Ureter (tissue), 1 donor: ENCODE measurements at places on chromosomes 3 and 15. TPM values are rescaled to one million over a fixed set of nuclear protein-coding genes. Genes with fewer than 3 reads are reported as not detected.

The SLITRK3 gene
- 1.2 TPM for total RNA-seq

The TIMP4 gene
- 16.5 TPM for total RNA-seq

The ELP6 gene
- 25.8 TPM for total RNA-seq

The COL6A6 gene
- 0.34 TPM for total RNA-seq

The PPP1R14D gene
- not detected for total RNA-seq

The SLC2A2 gene
- not detected for total RNA-seq

The AADACL2 gene
- not detected for total RNA-seq

The GABRR3 gene
- 0.10 TPM for total RNA-seq

The GOLGA8T gene
- total RNA-seq, result not detected

The STXBP5L gene
- 8.3 TPM for total RNA-seq

The PTX3 gene
- 2.1 TPM for total RNA-seq

The CCDC9B gene
- 56.5 TPM for total RNA-seq

The NPHP3 gene
- total RNA-seq, result 27.7 TPM

The NUTM1 gene
- total RNA-seq, result not detected

The GOLGA8Q gene
- 2.3 TPM for total RNA-seq

The COL8A1 gene
- total RNA-seq, result 30.2 TPM

The SEMA3G gene
- 7.5 TPM for total RNA-seq

The DUOXA2 gene
- 3.9 TPM for total RNA-seq

The CYP1A2 gene
- not detected for total RNA-seq

The POPDC2 gene
- total RNA-seq, result 13.9 TPM
